ENCODE measurements at places on chromosomes 5 and 9.

- H3K4me1 ChIP-seq: no peaks in the 10 kb centered on the region
- H3K36me3 ChIP-seq: no peaks in the 10 kb centered on the region
- no peak overlapping the region for H3K4me3 ChIP-seq
- H3K27me3 ChIP-seq: no peaks in the 10 kb centered on the region
Measured at GRCh38 chr9:72280913-72281500, 84.0 kb downstream of the ZFAND5 start.

DNA sequence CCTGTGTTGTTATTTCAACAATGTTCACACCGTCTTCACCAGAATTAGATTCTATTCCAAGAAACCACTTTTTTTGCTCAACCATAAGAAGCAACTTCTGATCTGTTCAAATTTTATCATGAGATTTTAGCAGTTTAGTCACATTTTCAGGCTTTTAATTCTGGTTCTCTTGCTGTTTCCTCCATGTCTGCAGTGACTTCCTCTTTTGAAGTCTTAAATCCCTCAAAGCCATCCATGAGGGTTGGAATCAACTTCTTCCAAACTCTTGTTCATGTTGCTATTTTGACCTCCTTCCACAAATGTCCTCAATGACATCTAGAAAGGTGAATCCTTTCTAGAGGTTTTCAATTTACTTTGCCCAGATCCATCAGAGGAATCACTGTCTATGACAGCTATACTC lies 25.7 kb upstream of the ENTREP1 start:
- H3K4me3 ChIP-seq: no peak overlapping the region
- no peak for DNase-seq
- no peaks in the 10 kb centered on the region for H3K36me3 ChIP-seq

GRCh38 chr9:128927731-128928411 lies 7.1 kb downstream of the PHYHD1 start:
- DNase-seq: peak; percentile 53
- no peak overlapping the region for H3K4me3 ChIP-seq
- peak overlapping the region; percentile 34 for H3K27ac ChIP-seq
- no peaks in the 10 kb centered on the region for H3K4me1 ChIP-seq

GRCh38 chr5:67506241-67506640 lies 309.6 kb upstream of the CD180 start:
- DNase-seq: no peak
- no peaks in the 10 kb centered on the region for H3K36me3 ChIP-seq
- H3K27ac ChIP-seq: no peak overlapping the region
- H3K4me1 ChIP-seq: no peaks in the 10 kb centered on the region

GRCh38 chr9:92599938-92600461 lies 64.2 kb upstream of the ECM2 start:
- H3K4me3 ChIP-seq: no peak overlapping the region
- H3K36me3 ChIP-seq: no peaks in the 10 kb centered on the region
- H3K4me1 ChIP-seq: no peaks in the 10 kb centered on the region
- DNase-seq: no peak
- H3K27me3 ChIP-seq: no peaks in the 10 kb centered on the region

Measured in uterus (tissue), 4 donors.